ENCODE measurements at places on chromosomes 12 and 14. TPM values are rescaled to one million over a fixed set of nuclear protein-coding genes. Genes with fewer than 3 reads are reported as not detected.

- H3K27me3 ChIP-seq, result no peaks in the 10 kb centered on the region
- no peaks in the 10 kb centered on the region for H3K4me1 ChIP-seq
Observed at GRCh38 chr12:101713059-101713682, 15.7 kb downstream of the CHPT1 start.

GRCh38 chr12:116880817-116881324 lies 370 bp downstream of the HRK start:
- H3K36me3 ChIP-seq, result no peaks in the 10 kb centered on the region
- H3K4me1 ChIP-seq, result peaks cover 6% of the 10 kb centered on the region
- DNase-seq, result peak; percentile 75
- H3K27me3 ChIP-seq, result peaks cover 43% of the 10 kb centered on the region

- DNase-seq, result no peak
- H3K27me3 ChIP-seq, result no peaks in the 10 kb centered on the region
- no peaks in the 10 kb centered on the region for H3K4me1 ChIP-seq
- no peak overlapping the region for H3K27ac ChIP-seq
- peaks cover 24% of the 10 kb centered on the region for H3K36me3 ChIP-seq
Observed at GRCh38 chr12:53208435-53208834, 1.4 kb upstream of the ITGB7 start.

- H3K27me3 ChIP-seq, result no peaks in the 10 kb centered on the region
- H3K36me3 ChIP-seq, result no peaks in the 10 kb centered on the region
- DNase-seq, result no peak
- H3K27ac ChIP-seq, result no peak overlapping the region
Observed at GRCh38 chr14:101914083-101914482, 50.3 kb upstream of the DYNC1H1 start.

GRCh38 chr14:66638689-66639088 lies 130.7 kb downstream of the GPHN start:
- H3K4me3 ChIP-seq, result no peak overlapping the region
- H3K4me1 ChIP-seq, result no peaks in the 10 kb centered on the region
- no peak overlapping the region for H3K27ac ChIP-seq
- no peaks in the 10 kb centered on the region for H3K36me3 ChIP-seq
- no peaks in the 10 kb centered on the region for H3K27me3 ChIP-seq
- no peak for DNase-seq

DNA sequence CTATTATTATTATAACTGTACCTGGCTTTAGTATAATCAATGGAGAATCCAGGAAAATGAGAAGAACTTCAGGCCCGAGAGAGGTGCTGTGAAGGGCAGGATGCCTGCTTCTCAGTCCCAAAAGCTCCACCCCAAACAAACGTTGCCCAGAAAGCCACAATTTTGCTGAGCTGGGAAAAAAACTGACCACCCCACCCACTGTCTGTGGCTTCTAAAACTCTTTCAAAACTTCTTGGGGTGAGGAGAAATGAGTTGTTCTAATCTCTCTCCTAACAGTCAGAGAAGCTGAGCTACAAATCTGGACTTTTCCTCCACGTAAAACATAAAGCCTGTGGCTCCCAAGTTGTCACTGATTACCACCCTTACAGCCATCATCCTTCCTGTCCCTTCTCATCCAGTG lies 13.4 kb downstream of the VDR start:
- no peak overlapping the region for H3K4me3 ChIP-seq
- H3K27ac ChIP-seq, result no peak overlapping the region
- no peak for DNase-seq
- peaks cover 2% of the 10 kb centered on the region for H3K27me3 ChIP-seq
- no peaks in the 10 kb centered on the region for H3K36me3 ChIP-seq

GRCh38 chr12:89383235-89384049 lies 31.1 kb upstream of the DUSP6 start:
- no peak for DNase-seq
- H3K4me1 ChIP-seq, result peaks cover 6% of the 10 kb centered on the region
- H3K27ac ChIP-seq, result no peak overlapping the region
- no peaks in the 10 kb centered on the region for H3K36me3 ChIP-seq

GRCh38 chr12:15863984-15864383 lies 18.2 kb upstream of the STRAP start:
- H3K27ac ChIP-seq, result no peak overlapping the region
- H3K4me1 ChIP-seq, result peaks cover 3% of the 10 kb centered on the region
- H3K36me3 ChIP-seq, result no peaks in the 10 kb centered on the region

DNA sequence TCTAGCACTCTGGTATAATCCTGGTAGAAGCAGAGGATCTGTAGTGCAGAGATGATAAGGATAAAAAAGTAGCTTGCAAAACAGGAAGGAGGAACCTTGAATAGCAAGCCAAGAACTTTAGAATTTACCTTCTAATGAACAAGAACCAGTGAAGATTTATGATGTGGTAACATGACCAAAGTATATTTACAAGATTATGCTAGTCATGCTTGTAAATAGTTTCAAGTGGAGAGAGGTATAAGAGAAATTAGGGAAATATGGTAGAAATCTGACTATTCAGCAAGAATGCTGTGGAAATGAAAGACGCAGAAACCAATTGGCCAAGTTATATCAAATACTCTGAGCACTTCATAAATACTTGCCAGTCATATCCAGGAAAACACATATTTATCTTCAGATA lies 47.8 kb downstream of the ERGIC2 start:
- H3K4me1 ChIP-seq, result no peaks in the 10 kb centered on the region
- no peak for DNase-seq
- H3K27ac ChIP-seq, result no peak overlapping the region
- no peaks in the 10 kb centered on the region for H3K27me3 ChIP-seq

GRCh38 chr14:99627100-99627499 lies 17.8 kb upstream of the HHIPL1 start:
- no peaks in the 10 kb centered on the region for H3K36me3 ChIP-seq
- no peaks in the 10 kb centered on the region for H3K27me3 ChIP-seq
- H3K27ac ChIP-seq, result no peak overlapping the region

DNA sequence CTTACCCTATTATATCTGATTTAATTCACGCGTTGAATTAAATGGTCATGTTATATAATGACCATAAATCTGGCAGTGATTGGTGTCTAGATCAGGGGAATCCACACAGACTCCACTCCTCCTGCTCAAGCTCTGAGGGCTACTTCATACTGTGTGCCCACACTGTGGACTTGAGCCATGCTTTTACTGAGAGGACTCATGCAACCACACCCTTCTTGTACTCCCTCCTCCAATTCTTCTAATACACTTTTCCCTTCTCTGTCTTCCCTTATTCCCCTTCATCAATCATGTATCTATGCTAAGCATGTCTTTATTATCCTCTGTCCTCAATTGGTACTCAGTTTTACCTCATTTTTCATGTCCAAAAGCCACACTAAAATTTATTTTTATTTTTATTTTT lies 37.7 kb upstream of the LRFN5 start:
- no peaks in the 10 kb centered on the region for H3K36me3 ChIP-seq
- DNase-seq, result no peak
- no peaks in the 10 kb centered on the region for H3K27me3 ChIP-seq
- no peak overlapping the region for H3K27ac ChIP-seq
- H3K4me1 ChIP-seq, result peaks cover 2% of the 10 kb centered on the region
- no peak overlapping the region for H3K4me3 ChIP-seq

DNA sequence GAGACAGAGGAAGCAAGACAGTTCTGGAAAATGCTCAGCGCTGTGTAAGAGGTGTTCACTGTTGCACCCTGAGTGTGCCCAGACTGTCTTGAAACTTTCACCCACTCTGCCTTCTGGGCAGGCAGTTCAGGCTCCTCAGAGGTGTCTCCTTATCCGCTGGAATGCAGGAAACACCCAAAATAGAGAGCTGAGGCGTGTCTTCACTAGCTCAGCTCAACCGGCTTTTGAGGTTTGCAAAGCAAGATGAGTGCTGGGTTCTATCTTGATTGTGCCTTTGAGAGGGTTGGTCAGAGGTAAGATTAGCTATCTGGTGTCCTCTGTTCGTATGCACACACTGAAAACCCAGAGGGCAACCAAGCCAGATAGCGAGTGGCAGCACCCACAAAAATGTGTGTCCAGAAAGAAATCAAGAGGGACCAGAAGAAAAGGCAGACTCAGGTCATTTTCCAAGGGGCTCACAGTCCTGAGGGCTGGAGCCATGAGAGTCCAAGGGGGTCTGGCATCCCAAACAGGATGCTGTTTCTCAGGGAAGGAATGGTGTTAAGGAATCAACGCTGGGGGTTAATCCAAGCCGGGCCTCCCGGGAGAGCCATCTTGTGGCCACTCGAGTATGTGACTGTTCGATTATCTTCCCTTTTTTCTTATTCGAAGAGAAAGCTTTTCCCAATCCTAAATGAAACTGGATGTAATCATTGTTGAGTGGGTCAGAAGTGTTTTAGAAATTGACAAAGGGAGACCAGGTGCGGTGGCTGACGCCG lies 47.1 kb downstream of the TBX3 start:
- no peak for DNase-seq
- H3K27ac ChIP-seq, result no peak overlapping the region
- H3K4me1 ChIP-seq, result peaks cover 2% of the 10 kb centered on the region
- H3K4me3 ChIP-seq, result no peak overlapping the region
- H3K27me3 ChIP-seq, result no peaks in the 10 kb centered on the region
- H3K36me3 ChIP-seq, result no peaks in the 10 kb centered on the region

GRCh38 chr14:34628681-34629135 lies 1.2 kb downstream of the SNX6 start:
- no peaks in the 10 kb centered on the region for H3K27me3 ChIP-seq
- H3K27ac ChIP-seq, result no peak overlapping the region
- no peak for DNase-seq
- H3K36me3 ChIP-seq, result no peaks in the 10 kb centered on the region

DNA sequence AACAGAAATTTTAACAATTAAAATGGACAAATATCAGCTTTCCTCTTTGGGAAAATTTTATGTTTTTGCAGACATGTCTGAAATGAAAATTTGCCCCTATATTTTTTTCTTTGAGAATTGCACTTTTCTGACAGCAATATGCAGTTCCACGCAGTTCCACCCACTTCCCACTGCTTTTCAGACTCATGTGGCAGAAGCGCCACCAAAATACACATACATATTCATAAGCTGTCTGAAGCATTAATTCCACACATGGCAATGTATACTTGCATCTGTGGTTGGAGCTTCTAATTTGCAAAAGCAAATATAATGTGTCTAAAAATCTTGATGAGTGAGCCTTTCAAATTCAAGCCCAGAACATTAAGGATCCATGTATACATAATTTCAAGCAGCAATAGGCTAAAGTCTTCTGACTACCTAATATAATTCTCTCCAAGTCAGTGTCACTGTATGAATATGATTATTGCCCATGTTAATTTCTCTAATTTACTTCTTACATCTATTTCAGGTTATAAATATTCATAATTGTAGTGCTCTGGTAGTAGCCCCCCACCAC lies 129.5 kb downstream of the PRKD1 start:
- H3K27ac ChIP-seq, result no peak overlapping the region
- peaks cover 4% of the 10 kb centered on the region for H3K4me1 ChIP-seq

DNA sequence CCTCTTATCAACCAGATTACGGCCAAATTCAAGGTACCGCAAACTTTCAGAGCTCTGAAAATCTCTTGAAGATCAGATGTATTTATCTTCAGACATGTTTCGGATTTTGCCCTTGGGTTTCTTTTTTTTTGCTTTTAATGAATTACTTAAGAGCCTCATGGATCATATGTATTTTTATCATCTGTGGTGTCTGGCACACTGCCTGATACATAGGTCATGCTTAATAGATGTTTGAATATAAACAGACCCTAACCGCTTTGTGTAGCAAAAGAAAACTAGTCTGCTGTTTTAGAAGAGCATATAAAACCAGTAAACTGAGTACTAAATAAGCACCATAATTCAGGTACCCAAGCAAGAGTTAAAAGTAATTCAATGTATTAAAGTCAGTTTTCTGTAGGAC lies 20.1 kb upstream of the TBK1 start:
- H3K27me3 ChIP-seq, result no peaks in the 10 kb centered on the region
- no peaks in the 10 kb centered on the region for H3K4me1 ChIP-seq
- H3K36me3 ChIP-seq, result peaks cover 44% of the 10 kb centered on the region
- no peak overlapping the region for H3K27ac ChIP-seq
- H3K4me3 ChIP-seq, result no peak overlapping the region

DNA sequence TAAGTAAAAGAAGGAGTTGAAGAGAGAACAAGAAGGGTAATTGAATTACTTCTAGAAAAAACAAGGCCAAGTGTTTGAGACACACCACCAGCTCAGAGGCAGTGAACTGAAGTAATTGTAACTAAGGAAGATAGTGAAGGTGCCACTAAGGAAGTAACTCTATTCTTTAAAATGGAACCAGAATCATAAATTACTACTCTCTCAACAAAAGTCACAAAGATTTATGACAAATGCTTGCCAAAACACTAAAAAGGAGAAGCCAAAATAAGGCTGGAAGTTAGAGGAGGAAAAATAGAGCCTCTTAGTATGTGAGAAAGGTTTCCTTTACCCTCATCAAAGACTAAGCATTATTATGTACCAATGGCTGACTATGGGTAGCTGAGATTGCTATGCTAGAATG lies 208.5 kb downstream of the MDGA2 start:
- H3K36me3 ChIP-seq, result no peaks in the 10 kb centered on the region
- H3K27me3 ChIP-seq, result no peaks in the 10 kb centered on the region
- H3K4me3 ChIP-seq, result no peak overlapping the region

GRCh38 chr12:67599691-67600090 lies 48.9 kb upstream of the DYRK2 start:
- H3K4me1 ChIP-seq, result peaks cover 2% of the 10 kb centered on the region
- DNase-seq, result no peak
- H3K27ac ChIP-seq, result no peak overlapping the region
- H3K36me3 ChIP-seq, result no peaks in the 10 kb centered on the region

Gene SUOX
- 23.1 TPM for total RNA-seq

Gene PHLDA1
- total RNA-seq, result 19.8 TPM

Gene DENND5B
- 16.2 TPM for total RNA-seq

Gene KRT80
- total RNA-seq, result not detected

Gene HOXC10
- total RNA-seq, result not detected

Gene PLA2G1B
- total RNA-seq, result not detected

Gene RBP5
- 1.9 TPM for total RNA-seq

Gene HOXC9
- total RNA-seq, result not detected

Gene MANSC4
- not detected for total RNA-seq

All from H1 (cell line).